ENCODE measurements at places on chromosomes 2 and 18.
A peak's percentile ranks its signal among the peaks of the same experiment; 100 is the strongest.

- no peak for DNase-seq
These were observed 381.2 kb downstream of the TXNL1 start for GRCh38 chr18:56257205-56257604.

DNA sequence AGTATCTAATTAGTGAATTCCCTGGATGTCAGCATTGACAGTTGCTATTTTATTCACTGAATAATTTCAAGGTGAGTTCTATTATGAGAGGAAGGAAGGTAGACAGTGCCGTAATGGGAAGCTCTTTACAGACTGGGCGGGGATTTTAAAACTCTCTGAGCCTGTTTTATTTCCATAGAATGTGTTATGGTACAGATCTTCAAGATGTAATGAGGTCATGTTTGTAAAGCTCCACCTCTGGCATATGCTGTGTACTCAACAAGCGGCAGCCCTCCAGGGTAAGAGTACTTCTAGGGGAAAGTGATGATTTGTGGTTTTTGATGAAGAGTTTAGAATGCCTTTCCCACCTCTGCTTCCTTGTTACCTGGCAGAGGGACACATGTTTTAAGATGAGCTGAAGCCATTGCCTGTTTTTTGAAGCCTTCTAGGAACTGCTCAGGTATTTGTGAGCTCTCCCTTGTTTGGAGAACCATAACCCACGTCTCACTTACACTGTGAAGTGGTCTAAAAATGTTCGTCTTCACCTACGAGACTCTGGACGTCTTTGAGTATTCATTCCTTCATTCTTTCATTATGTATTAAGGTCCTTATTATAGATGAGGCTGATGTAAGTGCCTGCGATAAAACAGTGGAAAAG is 251.2 kb downstream of the PTGR3 start:
- DNase-seq = no peak

GRCh38 chr2:146850746-146851145 is 994.1 kb upstream of the ACVR2A start:
- no peak for DNase-seq

DNA sequence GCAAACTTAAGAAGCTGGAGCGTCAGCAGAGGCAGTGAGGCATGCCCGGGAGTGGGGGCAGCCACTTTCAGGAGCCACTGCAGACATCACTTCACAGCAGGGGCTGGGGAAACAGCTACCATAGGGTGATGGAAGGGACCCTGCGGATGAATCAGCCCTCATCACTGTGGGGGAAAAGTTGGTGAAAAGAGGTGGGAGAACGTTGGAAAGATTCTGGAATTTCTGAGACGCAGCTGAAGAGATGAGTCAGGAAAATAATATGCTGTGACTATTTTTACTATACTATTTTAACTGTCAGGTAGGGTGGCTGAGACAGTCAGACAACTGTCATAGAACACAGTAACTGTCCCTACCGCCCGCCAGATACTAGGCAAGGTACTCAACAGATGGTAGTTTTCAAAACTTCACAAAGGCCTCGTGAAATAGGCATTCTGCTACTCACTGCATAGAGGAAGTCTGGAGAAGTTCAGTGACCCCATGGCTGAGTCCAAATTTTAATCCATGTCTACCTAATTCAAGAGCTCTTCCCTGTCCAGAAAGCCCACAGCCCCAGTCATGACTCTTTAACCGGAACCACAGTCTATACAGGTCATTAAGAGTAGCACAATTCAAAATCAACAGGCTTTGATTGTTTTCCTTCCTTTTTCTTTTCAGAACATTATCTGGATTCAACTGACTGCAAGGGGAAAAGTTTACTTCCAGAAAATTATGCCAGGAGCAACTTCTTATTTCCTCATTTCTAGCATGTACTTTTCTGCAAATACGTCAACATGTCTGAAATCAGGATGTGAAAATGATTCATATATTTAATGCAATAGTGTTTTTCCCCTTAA is 39.3 kb upstream of the EPB41L3 start:
- no peak for DNase-seq

GRCh38 chr2:64652231-64653108 is 1.2 kb downstream of the SERTAD2 start:
- DNase-seq = no peak

DNA sequence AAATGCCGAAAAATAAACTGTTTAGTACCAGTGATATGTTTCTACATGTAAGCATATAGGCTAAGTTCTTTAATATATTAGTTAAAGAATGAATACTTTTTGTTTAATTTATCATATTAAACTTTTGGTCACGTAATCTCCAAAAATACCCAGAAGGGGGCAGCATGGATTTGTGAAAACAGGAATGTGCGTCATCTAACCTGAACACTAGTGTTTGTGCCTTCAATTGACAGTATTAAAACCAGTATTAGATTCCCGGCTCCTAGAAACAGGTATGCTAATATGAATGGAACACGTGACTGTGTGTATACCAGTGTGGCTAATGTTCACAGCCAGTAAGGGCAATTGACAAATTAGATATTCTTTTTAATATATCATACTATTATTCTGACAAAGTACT is 51.8 kb downstream of the WDR7 start:
- peak; percentile 23 for DNase-seq

DNA sequence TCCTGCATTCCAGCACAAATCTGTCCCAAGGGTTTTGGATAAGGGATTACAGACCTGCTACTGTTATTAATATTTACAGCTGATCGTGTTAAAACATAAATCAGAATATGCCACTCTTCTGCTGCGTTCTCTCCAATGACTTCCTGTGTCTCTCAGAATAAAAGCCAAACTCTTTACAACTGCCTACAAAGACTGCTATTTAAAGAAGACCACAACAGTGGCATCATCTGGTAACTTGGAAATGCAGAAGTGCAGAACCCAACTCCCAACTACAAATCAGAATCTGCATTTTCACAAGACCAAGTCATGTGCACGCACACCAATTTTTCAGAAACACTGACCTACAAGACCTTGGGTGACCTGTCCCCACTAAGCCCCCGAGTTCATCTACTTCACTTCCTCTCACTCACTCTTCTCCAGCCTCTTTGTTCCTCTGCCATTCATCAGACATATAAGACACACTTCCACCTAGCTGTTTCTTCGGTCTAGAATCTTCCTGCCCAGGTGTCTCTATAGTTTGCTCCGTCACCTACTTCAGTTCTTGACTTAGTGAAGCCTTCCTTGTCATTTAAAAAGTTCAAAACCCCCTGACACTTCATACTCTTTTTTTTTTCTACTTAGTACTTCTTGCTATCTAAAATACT is 36.0 kb downstream of the CHN1 start:
- no peak for DNase-seq

DNA sequence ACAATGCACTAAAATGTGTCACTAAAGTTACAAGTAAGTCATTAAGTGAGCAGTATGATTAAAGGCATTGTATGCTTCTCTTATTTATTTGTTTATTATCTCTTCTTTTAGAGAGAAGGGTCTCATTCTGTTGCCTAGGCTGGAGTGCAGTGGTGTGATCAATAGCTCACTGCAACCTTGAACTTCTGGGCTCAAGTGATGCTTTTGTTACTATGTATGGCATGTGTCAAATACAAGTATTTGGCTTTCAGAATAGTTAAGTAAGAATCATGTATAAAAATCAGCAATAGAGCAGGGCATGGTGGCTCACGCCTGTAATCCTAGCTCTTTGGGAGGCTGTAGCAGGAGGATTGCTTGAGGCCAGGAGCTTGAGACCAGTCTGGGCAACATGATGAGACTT is 15.8 kb upstream of the AAK1 start:
- DNase-seq = no peak

GRCh38 chr18:35581898-35582641 is 530 bp downstream of the GALNT1 start:
- DNase-seq = peak; percentile 17

- no peak for DNase-seq
These were observed 180.8 kb downstream of the VAPA start for GRCh38 chr18:10094655-10095054.

DNA sequence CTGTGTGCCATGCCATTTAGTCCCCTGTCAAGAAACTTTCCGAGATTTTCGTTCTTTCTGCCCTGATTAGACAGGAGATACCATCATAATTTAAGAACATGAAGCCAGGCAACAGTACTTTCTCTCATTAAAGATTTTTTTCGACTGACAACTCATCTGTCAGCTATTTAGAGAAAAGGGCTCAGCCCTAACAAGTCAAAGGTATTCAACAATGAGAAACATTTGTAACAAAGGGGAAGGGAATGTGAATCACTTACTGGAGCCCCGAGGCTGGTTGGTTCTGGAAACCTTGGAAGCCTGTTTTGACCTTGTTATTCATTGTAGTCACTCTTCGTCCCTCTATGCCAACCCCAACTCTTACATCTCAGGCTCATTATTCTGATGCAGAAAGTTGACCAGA is 199.4 kb downstream of the SPP2 start:
- DNase-seq = no peak

- no peak for DNase-seq
These were observed 12.3 kb downstream of the CTIF start for GRCh38 chr18:48551100-48551499.

DNA sequence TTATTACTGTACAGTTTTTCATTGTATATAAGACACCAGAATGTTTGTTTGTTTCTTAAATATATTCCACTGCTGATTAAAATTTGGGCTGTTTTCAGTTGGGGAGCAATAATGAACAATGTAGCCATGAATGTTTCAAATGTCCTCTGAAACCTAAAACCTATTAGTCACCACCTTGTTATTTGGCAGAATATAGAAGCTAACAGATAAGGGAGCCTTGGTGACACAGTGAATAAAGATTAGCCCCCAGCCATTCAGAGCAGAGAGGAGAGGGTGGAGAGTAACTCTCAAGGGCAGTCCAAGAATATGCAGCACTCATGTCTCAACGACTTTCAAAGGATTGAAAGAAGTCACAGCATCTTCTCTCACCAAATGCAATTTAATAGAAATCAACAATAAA is 43.1 kb upstream of the ATP8B1 start:
- DNase-seq = no peak

DNA sequence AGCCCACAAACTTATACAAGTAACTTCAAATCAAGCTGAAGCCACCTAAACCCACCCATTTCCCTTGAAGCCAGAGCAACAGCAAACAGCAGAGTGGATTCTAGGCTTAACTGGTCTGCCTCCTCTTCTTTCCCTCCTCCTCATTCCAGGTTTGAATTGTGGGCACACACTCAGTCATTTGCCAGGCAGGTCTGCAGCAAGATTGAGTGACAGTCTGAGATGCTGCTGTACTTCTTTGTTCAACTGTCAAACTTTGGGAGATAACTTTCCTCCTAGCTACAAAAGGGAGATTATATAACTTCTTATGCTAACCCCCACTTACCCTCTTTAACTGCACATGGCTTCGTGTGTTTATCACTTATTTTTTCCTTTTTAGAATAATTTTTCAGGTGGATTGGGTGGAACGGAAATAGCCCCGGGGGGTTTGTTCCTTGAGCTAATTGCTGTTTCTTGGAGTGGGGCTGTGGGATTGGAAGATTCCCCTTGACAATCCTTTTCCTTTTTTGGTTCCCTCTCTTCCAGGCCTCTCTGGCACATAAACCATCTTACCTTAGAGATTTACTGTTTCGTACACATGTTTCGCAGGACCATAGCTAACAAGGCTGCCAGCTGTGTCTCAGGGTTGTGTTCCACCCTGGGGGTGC is 55.0 kb downstream of the RNF144A start:
- no peak for DNase-seq

GRCh38 chr2:69221512-69221911 is 165.5 kb downstream of the GFPT1 start:
- DNase-seq = no peak

- no peak for DNase-seq
These were observed 87.0 kb downstream of the LIPG start for GRCh38 chr18:49648811-49649210.

- DNase-seq = no peak
These were observed 88.4 kb upstream of the NPAS2 start for GRCh38 chr2:100731535-100731981.

DNA sequence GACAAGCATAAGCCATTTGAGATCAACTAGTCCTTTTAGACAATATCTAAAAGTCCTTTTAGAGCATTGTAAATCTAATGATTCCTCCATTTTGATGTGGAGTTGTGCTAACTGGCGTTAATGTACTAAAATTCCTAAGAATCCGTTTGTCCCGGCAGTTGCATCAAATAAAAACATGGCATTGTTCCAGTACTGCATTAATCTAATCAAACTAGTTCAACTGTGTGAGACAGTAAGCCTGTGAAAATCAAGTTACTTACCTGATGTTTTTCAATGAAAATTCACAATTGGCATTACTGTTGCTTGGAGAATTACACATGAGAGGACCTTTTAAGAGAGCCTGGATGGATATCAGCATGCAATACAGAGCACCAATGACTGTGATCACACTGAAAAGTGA is 13.3 kb downstream of the TM4SF20 start:
- DNase-seq = no peak

DNA sequence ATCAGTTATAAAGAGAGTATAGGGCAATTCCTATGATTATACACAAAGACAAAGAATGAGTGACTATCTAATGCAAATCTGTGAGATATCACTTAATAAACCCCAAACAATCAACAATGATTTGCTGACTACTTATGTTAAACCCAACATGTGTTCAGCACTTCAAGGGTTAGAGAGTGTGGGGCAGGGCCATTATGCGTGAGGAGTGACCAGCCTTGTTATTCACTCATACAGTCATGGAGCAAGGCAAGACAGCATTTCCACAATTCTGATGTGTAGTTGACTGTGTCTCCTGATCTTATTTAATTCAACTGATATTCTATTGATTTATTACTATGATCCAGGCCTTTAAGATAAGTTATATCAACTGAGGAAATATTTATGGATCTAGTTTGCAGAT is 251.7 kb downstream of the CYRIA start:
- DNase-seq = no peak

GRCh38 chr2:237431372-237431771 is 17.4 kb upstream of the COL6A3 start:
- peak; percentile 54 for DNase-seq

- peak; percentile 29 for DNase-seq
These were observed 212.4 kb downstream of the RPIA start for GRCh38 chr2:88903749-88904353.

GRCh38 chr18:74114116-74114515 is 33.5 kb downstream of the FBXO15 start:
- no peak for DNase-seq

DNA sequence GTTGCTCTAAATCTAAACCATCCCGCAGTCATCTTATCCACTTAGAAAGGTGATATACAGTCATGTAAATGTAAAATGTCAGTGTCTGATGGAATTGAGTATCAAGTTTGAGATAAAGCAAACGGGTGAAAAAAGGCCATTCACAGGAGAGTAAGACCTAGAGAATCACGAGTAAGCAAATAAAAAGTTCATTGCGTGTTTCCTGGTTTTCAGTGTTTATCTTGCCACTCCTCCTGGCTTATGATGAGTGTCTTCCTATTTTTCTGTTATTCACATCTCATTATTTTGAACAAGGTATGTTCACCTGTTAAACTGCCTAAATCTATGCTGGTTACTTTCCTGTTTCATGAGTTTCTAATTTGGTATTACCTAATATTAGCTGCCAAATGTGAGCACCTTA is 68.8 kb downstream of the ITGA4 start:
- DNase-seq = no peak

- peak; percentile 8 for DNase-seq
These were observed 12.7 kb upstream of the CDH19 start for GRCh38 chr18:66616523-66616983.

GRCh38 chr18:7177116-7177744 is 53.7 kb upstream of the LRRC30 start:
- peak; percentile 9 for DNase-seq
